Stimulated activated CD4-positive, alpha-beta T cell treated with anti-CD3 and anti-CD28 coated beads, TNF-alpha, amount 100 ng/mL, for 24 hours (primary cell): ENCODE measurements at places on chromosomes 4 and X.

DNA sequence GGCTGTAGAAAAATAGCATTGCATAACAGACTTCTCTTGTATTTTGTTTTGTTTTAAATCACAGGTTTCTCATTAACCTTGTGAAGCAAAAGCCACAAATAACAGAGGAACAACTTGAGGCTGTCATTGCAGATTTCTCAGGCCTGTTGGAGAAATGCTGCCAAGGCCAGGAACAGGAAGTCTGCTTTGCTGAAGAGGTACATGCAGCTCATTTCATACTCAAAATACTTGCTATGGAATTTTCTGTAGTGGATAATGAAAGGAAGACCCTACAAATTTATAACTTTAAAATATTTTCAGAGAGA lies 17.6 kb downstream of the AFP start:
- DNase-seq: no peak

- no peak for DNase-seq
Measured at GRCh38 chr4:3128976-3129375, 54.5 kb downstream of the HTT start.

DNA sequence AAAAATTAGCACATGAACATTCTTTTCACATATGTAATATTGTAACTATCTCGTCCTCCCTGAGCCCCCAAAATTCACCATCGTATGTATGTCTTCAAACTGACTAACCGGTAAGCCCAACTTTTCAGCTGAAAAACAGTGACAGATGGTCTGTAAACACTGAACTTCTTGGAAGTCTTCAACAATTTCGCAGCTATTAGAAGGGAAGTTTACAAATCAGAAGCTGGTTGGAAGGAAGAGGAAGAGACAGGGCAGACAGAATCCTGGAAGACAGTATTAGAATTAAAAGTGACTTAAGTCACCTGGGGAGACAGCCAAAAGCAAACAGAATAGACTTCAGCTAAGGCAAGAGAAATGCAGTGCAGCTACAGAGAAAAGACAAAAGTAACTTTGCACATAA lies 858.4 kb downstream of the ADGRL3 start:
- DNase-seq: no peak

DNA sequence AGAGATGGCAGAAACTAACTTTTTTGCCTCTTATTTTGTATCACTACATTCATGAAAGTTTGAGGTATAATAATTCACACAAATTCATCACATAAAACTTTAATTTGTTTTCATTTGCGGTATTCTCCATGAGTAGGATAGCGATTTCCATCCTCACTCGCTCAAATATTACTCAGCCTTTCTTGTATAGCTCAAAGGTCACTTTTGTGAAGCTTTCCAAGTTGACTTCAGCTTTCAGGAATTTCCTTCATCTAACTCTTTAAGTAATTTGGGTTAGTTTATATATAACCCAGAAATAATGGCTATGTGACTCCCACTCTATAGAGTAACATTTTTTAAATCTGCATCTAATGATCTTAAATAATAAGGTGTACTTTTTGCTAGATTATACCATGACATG lies 314.4 kb downstream of the IL1RAPL1 start:
- DNase-seq: no peak

- DNase-seq: no peak
Measured at GRCh38 chr4:60744767-60745166, 455.4 kb upstream of the ADGRL3 start.

GRCh38 chr4:128582427-128582870 lies 227.1 kb upstream of the JADE1 start:
- no peak for DNase-seq

DNA sequence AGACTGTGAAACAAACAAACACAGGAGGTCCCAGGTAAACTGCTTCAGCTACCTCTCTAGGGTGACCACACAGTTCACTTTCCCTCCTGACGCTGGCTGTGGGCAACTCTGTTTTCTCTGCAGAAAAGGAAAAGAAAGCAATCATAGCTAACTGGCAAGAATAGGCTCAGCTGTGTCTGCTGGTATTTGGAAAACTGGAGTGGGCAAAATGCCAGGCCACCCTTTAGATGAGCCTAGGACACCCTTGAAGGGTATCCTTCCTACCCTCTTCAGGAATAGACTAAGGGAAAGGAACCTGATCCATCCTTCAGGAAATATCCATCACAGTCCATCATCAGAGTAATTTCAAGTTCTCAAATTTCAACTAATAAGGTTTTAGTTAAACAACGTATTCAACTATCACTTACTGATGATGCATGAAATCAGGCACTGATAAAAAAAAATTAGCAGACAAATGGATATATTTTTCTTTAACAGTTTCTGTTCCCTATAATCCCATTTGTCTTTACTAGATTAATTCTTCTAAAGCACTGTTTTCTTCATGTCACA lies 60.9 kb downstream of the CAMK2D start:
- no peak for DNase-seq

DNA sequence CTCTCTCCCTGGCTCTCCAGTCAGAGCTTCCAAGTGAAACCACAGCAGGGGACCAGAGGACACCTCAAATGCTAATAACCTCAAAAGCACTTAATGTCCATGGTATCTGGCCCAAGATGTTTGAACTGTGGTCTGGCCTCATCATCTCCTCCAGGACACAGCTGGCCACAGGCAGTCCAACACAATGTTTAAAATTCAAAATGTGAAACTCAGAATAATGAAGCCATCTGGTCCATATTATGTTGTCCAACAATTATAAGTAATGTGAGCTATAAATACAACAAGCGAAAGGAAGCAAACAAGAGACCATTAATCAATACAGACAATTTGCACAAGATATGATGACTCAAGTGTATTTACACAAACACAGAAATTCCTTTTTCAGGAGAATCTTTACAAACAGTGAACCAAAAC lies 90.7 kb upstream of the S100G start:
- DNase-seq: no peak
